ENCODE measurements at places on chromosomes 11 and 22.

- DNase-seq = no peak
These were observed 602.6 kb upstream of the API5 start for GRCh38 chr11:42709216-42709615.

GRCh38 chr22:36998620-36999351 lies 20.5 kb downstream of the TST start:
- no peak for DNase-seq

DNA sequence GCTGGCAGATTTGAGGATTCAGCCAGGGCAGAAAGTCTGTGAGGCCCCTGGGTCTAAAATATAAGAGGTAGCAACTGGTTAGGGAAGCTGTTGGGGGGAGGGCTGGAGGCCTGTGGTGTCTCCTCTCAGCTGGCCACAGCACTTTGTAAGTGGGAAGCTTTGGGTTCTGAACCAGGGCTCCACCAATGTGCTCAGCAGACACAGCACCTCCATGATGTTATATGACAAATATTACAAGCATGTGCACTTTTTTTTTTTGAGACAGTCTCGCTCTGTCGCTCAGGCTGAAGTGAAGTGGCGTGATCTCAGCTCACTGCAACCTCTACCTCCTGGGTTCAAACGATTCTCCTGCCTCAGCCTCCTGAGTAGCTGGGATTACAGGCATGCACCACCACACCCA lies 8.0 kb downstream of the ARHGAP1 start:
- no peak for DNase-seq

- DNase-seq = no peak
These were observed 5.5 kb downstream of the B3GAT1 start for GRCh38 chr11:134406264-134407185.

- DNase-seq = no peak
These were observed 15.6 kb downstream of the MOV10L1 start for GRCh38 chr22:50105208-50106100.

- no peak for DNase-seq
These were observed 9.7 kb downstream of the FXYD2 start for GRCh38 chr11:117814766-117815261.

DNA sequence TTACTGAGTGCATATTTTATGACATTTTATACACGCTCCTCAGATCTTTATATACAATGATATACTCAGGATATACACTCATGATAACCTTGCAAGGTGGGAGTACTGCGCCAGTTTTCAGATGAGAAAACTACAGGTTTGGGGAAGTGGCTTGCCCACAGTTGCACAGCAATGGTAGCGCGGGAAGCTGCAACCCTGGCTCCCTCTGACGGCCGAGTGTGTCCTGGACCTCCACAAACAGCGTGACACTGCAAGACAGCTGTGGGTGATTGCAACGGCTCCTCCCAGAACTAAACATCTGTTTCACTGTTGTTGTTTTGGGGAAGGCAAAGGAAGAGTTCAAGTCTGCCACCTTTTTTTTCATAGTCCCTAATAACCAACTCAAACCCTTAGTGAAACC lies 47.0 kb downstream of the PACSIN2 start:
- no peak for DNase-seq

- no peak for DNase-seq
These were observed 47.5 kb upstream of the MRGPRX1 start for GRCh38 chr11:18986744-18987143.

DNA sequence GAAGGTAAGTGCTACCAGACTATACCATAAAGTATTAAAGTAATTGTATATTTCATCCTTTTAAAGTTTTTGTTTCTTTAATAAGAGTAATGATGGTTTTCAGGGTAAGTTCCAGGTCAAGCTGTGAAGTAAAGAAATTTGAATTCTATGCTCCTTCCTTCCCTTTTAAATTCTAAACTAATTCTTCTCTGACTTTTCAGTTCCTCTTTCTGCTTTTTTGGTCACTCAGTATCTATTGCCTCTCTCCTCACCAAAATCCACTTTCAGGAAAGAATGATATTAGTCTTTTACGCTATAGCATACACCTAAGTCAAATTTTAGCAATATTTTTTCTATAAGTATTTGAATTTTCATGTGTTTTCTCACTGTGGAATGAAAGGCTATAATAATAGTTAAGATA lies 8.2 kb downstream of the MMP8 start:
- DNase-seq = no peak

- DNase-seq = no peak
These were observed 1054.3 kb upstream of the TENM4 start for GRCh38 chr11:80495116-80495515.

- DNase-seq = no peak
These were observed at the start of gene BRSK2 for GRCh38 chr11:1389932-1390568. Gene BRSK2, plus strand, starts transcription at chr11:1389934. Its CDS starts 351 bp downstream, at chr11:1390285.

GRCh38 chr11:22344081-22344480 lies 5.9 kb downstream of the SLC17A6 start:
- no peak for DNase-seq

DNA sequence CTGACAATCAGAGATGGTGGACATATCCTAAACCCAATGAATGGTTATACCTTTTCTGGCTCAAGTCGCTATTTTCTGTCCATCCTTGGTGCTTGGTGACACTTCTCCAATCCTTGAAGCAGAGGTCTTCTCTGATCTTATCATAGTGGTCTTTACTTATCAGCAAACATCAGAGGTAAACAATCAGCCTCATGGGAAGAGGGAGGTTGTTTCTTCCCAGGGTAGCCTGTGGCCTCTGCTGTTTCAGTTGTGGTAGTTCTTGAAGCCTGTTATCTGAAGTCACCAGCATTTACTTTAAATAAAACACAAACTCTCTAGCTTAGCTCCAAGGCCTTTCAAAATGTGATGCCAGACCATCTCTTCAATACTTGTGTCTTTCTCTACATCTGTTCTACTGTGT lies 66.7 kb downstream of the RRM1 start:
- no peak for DNase-seq

GRCh38 chr22:43733138-43733537 lies 79.0 kb downstream of the EFCAB6 start:
- DNase-seq = no peak

DNA sequence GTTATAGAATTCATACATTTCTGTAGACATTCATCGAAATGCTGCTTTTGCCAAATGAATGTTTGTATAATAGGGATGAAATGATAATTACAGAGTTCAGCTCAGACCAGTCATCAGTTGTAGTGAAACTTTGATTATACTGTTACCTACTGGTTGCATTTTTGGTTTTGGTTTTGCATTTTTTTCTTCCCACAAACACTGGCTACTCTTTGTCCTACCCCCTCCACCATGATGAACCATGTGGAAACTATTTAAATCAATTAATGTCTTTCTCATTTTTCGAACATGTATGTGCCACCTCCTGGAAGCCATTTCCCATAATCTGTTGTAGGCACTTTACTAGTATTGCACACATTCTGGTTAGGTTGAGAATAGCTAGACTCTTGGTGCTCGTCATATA lies 75.3 kb upstream of the MTNR1B start:
- DNase-seq = no peak

GRCh38 chr11:95229199-95229992 lies 1.6 kb downstream of the SESN3 start:
- DNase-seq = no peak

DNA sequence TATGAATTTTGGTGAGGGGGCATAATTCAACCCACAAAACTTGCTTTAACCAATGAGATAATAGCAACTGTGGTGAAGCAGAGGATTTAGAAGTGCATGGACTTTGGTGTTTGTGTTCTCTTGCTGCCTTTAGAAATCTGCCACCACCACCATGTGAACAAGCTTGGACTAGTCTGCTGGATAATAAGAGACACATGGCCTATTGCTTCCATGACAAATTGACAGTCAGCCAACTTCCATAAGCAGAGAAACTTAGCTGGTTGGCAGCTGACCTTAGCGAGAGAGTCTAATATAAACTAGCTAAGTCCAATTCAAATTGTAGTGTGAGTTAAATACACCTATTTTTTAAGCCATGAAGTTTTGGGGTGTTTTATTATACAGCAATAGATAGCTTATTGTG lies 482.1 kb upstream of the ANO5 start:
- no peak for DNase-seq
